ENCODE measurements at places on chromosomes 5 and 9.

GRCh38 chr5:16483361-16483760 is 17.8 kb upstream of the ZNF622 start:
- DNase-seq = no peak

- DNase-seq = no peak
Observed at GRCh38 chr5:93735378-93735777, 6.0 kb downstream of the POU5F2 start.

GRCh38 chr5:35242702-35243258 is 12.5 kb upstream of the PRLR start:
- DNase-seq = no peak

DNA sequence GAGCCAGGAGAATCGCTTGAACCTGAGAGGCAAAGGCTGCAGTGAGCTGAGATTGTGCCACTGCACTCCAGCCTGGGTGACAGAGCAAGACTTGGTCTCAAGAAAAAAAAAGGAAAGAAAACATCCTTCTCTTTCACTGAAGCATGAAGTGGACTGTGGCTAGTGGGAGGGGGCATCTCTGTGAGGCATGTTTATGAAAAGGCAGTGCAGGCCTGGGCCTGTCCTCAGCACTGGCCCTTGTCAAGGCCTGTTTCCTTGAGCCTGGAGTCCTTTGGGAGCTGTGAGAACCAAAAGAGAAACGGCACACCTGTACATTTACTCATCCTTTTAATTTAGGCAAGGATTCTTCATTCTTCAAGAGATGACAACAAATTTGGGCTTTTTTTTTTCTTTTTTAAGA is 18.3 kb upstream of the FUBP3 start:
- no peak for DNase-seq

DNA sequence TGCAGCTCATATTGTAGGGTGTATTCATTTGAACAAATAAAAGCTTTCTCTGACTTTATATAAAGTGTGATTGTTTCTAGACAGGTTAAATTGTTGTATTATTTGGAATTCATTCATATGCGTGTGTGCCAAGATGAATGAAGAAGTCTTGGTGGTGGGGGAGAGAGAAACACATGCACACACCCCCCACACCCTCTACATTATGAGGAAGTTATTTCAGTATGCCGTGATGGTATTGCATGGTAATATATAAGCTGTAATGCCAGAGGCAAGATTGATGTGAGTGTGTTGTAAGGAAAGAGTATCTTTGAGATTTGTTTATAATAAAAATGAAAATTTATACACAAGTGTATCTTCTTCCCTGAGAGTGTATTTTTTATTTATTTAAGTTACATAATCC is 71.0 kb downstream of the IPO11 start:
- no peak for DNase-seq

GRCh38 chr9:105173826-105174225 is 70.6 kb upstream of the SLC44A1 start:
- no peak for DNase-seq

DNA sequence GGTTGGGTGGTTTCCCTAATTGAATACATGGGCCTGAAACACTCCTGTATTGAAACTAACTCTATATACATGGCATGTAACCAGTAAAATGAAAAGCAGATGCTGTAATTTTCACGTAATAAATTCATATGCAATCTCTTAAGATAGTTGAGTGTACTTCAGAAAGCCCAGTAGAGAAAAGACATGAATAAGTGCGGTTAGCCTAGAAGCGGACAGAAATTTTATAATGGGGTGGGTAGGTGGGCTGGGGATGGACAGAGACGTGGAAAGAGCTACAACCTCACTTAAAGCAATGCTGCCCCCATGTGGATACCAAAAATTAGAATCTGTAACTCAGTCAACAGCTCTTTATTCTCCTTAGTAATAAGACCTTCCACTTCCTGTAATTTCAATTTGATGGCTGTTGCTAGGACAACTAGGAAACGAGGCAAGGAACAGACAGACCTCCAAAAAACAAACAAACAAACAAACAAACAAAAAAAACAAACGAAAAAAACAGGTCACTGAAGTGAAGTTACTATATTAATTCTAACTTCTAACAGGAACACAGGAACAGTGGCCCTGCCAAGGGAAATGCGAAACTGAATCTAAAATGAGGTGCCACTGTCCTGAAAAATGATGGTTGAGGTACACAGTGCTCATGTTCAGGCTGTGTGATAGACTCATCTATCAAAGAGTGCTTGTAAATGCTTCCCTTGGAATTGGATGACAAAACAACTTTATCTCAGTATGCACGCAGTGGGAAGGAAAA is 103.4 kb upstream of the GNA14 start:
- DNase-seq = no peak

DNA sequence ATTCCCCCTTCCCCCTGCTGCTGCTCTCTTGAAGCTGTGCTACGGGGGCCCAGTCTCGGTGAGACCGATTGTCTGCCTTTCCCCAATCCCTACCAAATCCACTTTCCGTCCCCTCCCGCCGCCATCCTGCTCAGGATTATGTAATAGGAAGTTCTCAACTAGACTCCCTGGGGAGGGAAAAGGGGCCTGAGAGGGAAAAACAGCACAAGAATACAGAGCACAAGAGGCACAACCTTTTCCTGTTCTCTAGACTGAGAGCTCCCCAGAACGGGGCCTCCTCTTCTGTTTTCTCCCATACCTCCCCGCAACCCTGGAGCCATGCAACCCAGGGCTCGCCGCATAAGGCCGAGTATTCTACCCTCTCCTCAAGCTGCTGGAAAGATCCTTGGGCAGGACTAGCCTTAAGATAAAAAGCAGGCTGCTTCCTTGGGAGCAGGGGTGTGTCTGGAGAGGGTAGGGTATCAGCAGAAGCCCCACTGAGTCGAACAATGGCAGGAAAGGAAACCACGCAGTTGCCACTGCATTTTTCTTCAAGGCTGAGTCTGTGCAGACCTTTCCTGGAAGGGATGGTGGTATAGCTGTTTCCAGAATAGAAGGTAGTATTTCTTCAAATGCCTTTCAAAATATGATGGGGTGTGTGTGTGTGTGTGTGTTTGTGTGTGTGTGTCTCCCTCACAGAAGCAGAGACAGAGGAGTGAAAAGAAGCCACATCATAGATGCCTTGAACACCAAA is 12.9 kb downstream of the MYORG start:
- no peak for DNase-seq

DNA sequence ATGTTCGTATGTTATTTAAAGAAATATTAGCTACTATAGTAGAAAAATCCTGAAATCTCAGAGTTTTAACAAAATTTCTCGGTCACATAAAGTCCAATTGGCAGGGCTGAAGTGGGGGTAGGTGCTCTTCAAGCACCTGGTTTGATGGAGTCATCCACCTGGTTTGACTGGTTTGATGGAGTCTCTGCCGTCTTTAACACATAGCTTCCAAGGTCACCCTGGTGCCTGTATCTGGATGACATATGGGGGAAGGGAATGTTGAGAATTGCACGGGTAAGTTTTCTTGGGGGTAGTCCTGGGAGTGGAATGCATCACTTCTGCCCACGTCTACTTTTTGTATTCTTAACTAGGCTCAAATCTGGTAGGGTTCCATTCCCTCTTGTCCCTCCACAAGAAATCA is 351.2 kb downstream of the SH3GL2 start:
- DNase-seq = no peak

DNA sequence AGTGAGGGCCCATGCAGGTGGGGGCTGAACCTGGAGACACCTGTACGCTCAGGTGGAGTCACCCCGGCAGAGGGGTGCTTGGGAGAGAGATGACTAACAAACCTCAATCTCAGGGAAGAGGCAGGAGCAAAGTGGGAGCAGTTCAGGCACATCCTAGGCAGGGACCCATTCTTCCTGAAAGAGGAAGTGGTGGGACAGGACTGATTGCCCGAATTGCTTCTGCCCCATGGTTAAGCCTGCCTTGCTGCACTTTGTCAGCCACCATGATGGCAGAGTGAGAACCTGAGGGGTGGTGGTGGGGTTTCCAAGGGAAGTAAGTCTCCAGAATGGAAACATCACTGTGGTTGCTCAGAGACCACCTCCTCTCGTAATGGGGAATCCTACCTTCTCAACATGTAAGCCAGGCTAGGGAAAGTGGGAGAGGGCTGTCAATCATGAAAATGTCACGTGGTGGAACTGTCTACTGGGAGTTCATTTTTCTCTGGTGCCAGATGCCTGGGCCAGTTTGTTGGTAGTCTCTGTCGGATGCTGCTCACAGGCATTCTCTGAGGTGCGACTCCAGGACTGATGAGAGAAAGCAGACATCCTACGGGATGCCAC is 150.4 kb downstream of the HSPA4 start:
- DNase-seq = no peak

- no peak for DNase-seq
Observed at GRCh38 chr9:32899181-32899580, 102.2 kb downstream of the APTX start.

GRCh38 chr9:26296910-26297572 is 595.6 kb downstream of the CAAP1 start:
- no peak for DNase-seq

DNA sequence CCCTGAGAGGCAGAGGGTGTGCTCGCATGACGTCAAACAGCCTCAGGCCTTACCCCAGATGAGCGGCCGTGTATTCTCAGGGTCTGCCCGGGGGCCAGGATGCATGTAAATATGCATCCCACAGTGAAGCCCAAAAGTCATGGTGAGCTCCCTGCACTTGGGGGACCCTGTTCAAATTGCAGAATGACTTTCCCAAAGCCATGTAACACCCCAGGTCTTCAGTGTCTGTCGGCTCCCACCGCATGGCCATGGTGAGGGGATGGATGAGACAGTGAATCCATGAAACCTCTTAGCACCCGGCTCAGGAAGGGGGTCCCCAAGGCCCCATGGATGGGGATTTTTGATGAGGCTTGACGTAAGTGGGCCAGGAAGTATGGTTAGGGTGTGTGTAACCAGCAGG is 9.3 kb upstream of the COL5A1 start:
- DNase-seq = no peak

DNA sequence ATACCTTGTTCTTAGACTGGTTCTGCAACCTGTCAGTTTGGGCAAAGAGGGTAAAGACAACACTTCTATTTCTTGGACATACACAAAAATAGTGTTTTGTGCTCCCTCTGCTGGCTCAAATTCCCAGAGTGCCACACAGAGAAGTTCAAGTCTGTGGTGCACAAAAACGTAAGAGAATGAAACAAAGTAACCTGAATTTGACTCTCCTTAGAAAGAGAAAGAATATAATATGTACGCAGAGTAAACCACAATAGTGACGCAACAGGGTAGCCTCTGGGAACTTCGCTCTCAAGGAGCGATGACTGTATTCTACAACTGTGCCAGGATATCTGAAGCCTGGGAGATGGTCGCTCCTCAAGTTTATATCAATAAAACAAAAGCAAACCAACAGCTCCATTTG is 18.5 kb downstream of the DDX31 start:
- no peak for DNase-seq

DNA sequence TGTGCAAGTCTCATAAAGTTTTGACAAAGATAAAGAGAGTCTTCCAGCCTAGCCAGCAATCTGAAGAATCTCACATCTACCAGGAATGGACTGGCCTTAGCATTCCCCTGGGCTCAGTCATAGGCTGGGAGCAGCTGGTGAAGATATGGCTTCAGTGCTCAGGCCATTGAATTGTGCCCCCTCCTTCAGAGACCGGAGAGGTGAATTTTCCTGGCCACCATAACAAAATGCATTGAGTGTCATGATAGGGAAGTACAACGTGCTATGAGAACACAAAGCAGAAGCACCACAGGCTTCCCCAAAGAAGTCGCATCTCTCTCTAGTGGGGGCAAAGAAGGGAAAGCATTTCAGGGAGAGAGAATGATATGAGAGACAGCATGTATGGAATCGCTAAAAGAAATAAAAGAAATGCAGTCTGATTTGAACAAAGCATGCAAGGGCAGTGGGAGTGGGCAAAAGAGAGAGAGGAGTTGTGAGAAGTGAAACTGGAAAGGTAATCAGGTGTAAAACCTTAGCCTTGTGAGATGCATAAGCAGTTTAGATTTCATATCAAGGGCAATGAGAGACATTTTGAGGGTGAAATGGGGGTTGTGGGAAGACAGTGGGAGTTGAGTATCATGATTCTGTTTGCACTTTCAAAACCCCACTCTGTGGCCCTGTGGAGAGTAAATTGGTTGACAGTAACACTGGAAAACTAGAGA is 57.1 kb upstream of the NMUR2 start:
- no peak for DNase-seq

DNA sequence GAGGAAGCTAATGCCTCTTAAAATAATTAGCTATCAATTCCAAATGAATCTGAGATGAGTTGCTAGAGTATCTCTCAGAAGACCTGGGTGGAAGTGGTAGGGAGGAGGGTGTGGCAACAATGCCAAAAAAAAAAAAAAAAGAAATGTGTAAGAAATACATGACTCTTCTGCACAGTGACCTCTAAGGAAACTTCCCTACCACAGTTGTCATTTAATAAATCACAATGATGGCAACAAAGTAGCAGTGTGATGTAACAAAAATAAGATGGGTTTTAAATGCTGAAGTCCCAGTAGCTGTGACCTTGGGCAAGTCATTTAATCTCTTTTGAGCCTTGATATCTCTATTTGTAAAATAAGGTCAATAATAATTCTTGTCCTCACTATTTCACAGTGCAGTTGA is 7.2 kb downstream of the FOXD1 start:
- no peak for DNase-seq

DNA sequence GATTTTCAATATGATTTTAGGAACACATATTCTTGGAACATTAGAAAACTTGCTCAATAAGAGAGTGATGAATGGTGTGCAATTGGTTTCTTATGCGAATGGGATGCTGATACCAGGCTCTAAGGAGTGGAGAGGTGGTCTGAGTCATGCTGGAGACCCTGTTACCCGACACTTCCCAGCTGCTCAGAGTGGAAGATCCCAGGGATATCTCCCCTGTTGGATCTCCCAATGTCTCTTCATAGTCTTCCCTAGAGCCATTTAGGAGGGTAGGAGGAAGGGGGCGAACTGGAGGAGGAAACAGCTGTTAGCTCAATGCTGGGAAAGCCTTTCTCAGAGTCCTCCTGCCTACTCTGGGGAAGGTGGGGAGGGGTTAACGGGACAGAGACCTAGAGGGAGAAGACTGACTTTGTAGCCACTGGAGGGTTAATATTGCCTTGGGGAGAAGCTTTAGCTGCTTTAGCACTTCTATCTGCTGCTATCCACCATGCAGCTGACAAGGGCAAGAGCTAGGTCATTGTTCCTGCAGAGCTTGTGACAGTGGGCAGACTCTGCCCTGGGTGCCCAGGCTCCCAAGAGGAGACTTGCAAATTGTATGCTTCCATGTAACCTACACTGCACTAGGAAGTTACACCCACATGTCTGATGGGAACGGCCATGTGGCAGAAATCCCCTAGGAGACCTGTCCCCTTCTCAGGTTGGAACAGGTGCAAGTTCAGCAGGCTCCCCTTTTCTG is 301.0 kb downstream of the GADD45G start:
- DNase-seq = no peak

GRCh38 chr9:127163409-127163808 is 41.0 kb upstream of the ANGPTL2 start:
- peak; percentile 51 for DNase-seq

GRCh38 chr9:93326056-93326455 is 125.4 kb upstream of the FAM120A start:
- DNase-seq = no peak
